Stimulated activated CD4-positive, alpha-beta T cell treated with anti-CD3 and anti-CD28 coated beads, Interleukin-2, amount 100 ng/mL, for 48 hours (primary cell): ENCODE measurements at places on chromosomes 7 and 10.

- DNase-seq, result no peak
Measured at GRCh38 chr7:59079-60016, 133.0 kb upstream of the FAM20C start.

GRCh38 chr7:155709453-155709852 lies 65.0 kb downstream of the RBM33 start:
- no peak for DNase-seq

- no peak for DNase-seq
Measured at GRCh38 chr7:153370092-153370491, 610.5 kb downstream of the ACTR3B start.

GRCh38 chr10:127468632-127469031 lies 80.5 kb upstream of the NPS start:
- no peak for DNase-seq

DNA sequence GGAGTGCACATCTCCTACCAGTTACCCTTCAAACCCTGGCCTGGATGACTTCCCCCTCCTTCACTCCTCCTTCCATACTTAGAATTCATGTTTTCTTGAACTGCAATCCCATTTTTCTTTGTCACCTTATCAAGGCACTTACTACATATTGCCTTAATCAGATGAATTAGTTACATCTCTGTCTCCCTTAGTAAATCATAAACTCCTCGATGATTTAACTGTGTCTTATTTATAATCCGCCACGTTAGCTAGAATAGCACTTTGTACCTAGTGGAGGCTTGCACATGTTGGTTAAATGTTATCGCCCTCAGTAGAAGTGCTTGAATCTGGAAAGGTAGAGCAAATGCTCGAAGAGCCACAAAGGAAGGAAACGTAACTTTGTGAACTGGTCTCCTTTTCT lies 94.7 kb upstream of the RAB11FIP2 start:
- DNase-seq, result no peak

- DNase-seq, result no peak
Measured at GRCh38 chr10:75407713-75408508, 6.3 kb upstream of the ZNF503 start.

- DNase-seq, result no peak
Measured at GRCh38 chr7:99452541-99452940, 13.4 kb downstream of the ATP5MF start.

DNA sequence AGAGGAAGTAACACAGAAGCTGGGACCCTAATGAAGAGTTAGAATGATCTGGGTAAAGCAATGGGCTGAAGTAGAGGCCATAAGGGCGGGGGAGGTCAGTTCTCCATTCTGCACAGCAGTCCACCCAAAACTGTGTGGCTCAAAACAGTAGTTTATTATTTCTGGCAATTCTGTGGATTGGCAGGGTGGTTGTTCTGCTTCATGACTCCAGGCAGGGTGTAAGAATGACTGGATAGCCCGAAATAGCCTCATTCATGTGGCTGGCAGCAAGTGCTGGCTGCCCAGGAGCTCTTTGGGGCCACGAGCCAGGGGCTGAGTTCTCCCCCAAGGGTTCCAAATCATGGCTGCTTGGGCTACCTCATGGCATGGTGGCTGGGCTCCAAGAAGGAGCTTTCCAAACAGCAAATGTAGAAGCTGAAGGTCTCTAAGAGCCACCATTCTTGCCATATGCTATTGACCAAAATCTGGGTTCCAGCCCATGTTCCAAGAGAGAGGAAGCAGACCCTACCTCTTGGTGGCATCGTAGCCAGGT lies 315.1 kb upstream of the C7orf33 start:
- no peak for DNase-seq

GRCh38 chr7:70764701-70765208 lies 367.2 kb upstream of the GALNT17 start:
- DNase-seq, result no peak

DNA sequence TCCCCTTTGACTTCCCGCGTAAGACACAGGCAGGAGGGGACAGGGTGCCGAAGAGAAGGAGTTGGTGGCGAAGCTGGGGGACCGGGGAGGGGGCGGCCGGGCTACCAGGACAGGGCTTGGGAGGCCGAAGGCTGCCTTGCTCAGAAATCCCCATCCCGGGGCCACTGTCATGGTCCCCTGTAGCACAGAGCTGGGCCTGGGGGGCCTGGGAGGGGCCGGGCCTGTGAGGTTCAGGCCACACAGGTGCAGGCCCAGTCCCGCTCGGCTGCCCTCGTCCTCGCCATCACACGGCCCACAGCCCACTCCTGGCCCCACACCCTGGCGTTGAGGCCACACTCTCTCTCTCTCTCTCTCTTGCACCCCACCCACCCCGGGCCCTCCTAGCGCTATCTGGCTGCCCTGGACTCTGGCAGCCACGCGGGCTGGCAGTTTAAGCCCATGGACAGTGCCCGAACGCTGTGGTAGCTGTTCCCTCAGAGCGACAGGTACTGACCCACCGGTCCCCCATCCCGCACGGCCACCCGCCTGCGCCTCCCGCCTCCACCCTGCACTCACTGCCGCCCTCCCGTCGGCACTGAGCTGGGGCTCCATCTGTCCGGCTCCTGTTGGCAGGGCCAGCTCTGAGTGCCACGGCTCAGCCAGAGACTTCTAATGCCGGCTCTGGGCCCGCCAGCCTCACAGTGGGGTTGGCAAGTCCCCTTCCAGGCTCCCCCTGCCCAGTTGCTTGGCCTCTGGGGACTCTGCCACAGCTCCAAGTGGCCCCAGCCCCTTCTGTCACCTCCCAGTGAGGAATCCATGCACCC lies 28.0 kb downstream of the TTYH3 start:
- no peak for DNase-seq

DNA sequence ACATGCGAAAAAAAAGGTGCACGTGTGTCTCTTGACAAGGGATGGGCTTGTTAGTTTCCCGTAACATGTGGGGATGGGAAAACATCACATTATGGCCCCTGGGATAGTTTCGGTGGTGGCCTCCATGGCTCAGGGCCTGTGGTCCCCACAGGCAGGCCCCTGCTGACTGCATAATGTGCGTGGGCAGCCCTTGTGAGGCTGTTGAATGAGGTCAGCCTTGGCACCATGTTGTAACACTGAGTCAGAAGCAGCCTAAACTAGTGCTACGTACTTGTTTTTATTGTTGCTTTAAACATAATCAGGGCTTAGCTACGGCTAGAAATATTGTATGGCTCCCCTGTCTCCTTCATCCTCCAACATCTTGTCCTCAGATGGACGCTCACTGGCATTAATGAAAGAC lies 80.6 kb downstream of the BEND7 start:
- no peak for DNase-seq

- no peak for DNase-seq
Measured at GRCh38 chr7:40199076-40199802, 64.4 kb downstream of the SUGCT start.

DNA sequence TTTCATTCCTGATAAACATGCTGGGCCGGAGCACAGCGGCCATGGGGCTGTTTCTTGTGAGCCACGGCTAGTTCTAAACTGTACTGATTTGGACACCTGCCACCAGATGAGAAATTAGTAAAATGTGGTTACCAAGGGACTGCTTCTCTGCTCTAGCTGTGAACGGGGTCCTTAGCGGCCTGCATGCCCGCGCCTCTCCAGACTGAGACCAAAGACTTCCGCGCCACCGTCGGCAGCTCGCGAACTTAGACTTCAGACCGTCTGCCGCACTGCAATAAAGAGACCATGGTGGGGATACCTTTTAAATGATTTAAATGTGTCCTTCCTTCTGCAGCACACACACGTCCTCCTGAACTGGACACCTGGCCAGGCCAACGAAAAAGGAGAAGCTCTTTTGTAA lies 116.4 kb downstream of the BMS1 start:
- no peak for DNase-seq

GRCh38 chr10:31051703-31052102 lies 20.0 kb upstream of the ZNF438 start:
- DNase-seq, result no peak

GRCh38 chr10:73655990-73656298 lies at the start of gene SYNPO2L:
Gene SYNPO2L (minus strand): TSS chr10:73656029. CDS start chr10:73655922, 107 bp downstream.
- no peak for DNase-seq

- no peak for DNase-seq
Measured at GRCh38 chr7:26928703-26929347, 64.4 kb upstream of the SKAP2 start.

GRCh38 chr10:31624611-31625010 lies 304.0 kb downstream of the ARHGAP12 start:
- DNase-seq, result no peak

DNA sequence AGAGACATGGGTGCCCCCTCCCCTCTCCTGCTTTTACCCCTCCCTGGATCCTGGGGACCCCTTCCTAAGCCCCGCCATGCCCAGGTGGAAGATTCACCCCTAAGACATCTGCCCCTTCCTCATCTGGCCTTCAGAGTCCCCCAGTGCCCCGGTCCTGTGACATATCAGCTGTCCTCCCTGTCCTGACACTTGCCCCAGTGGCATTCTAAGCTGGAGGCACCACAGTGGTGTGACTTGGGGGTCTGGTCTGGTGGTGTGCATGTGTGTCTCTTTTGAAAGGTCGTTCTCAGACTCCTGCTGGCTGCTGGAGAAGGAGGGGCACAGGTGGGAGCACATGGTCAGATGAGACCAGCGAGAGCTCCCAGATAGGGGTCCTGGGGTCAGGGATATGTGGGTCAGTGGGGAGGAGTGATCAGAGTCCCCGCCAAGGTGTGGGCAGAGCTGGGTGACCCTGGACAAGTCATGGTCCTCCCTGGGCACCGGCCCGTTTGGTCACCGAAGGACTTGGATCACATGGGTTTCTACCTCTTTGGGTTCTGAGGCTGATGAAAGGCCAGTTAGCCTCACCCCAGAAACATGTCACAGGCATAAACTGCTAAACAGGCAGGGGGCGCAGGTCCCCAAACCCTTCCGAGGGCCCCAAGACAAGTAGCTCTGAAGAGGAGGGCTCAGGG lies 645 bp upstream of the TFR2 start:
- DNase-seq, result no peak

- DNase-seq, result no peak
Measured at GRCh38 chr10:69218831-69219230, 1.3 kb upstream of the HKDC1 start.
